CD4-positive, alpha-beta T cell treated with Interleukin-12 subunit alpha and Interleukin-12 subunit beta, for 1 hour (primary cell): ENCODE measurements at places on chromosomes 6 and 20.

DNA sequence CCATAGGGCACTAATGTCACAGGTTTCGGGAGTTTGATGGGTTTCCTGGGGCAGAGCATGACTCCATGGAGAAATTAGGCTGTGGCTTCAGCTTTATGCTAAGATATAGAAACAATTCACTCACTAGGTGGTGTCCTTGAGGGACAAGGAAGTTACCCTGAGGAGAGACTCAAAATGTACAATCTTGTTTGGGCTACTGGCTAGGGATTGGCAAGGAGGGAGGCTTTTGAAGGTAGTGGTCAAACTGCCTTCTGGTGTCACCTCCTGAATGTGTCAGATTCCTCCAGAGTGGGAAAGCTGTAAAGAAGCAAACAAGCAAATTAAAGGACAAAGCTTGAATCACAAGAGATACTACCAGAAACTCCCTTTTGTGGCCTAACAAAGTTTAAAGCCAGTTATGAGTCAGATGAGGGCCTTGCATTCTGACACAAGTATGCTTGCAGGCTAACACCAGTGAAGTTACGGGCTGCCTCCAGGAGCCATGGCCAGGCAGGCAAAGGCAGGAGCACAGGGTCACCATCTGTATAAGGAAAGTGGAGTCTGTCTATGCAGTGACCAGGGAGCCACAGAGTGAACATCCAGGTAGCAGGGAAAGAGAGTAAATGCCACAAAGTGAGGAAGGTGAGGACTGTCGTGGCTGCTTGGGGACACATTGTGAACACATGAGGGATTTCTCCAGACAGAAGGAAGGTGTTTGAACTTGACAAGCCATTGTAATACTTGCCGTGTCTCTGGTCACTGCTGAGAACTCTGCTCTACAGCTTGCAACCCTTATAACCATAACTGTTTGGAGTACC is 107.7 kb upstream of the DTNBP1 start:
- no peak for DNase-seq

DNA sequence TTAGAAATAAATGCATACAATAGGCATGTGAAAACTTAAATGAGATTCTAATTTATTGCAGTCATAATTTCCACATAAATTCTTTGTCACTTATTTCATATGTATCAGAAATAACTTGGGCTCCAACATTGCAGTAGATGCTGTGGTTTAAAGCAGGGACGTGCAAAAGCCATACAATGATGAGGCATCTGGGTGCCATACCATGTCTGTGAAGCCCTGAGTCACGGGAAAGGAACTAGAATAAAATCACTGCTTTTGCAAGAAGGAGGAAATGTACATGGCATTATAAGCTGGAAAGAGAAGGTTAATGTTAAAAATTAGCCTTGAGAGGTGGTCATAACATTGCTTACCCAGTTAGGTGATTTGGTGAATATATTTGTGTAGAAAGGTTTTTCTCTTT is 180.4 kb downstream of the SASH1 start:
- no peak for DNase-seq

GRCh38 chr6:170128811-170129681 is 161.8 kb downstream of the DLL1 start:
- DNase-seq, result no peak

DNA sequence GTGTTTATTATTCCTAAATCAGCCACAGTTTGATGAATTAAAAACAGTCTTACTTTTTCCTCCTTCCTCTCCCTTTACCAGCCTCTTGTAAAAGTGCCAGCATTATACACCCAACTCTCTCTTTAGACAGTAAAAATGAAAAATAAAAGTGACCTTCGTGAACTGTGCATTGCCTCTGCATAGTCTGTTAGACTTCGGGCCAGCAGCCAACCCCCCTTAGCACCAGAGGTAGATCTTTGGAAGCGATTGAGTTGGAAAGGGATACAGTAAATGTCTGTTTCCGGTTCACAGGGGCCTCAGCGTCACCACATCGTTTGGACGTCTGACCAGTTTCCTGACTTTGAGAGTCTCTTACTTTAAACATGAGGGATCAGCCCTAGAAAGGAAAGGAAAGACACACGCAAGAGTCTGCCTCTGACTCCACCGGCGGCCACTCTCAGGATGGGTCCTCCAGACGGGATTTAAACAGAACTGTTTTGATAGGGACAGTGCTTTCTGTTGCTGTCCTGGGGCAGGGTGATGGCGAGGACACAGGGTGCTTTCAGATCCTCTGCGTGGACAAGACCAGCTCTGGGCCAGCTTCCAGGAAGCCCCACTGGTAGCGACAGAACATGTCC is 206.6 kb upstream of the PREP start:
- no peak for DNase-seq

GRCh38 chr6:166556863-166557322 is 29.6 kb downstream of the RAMACL start:
- no peak for DNase-seq

DNA sequence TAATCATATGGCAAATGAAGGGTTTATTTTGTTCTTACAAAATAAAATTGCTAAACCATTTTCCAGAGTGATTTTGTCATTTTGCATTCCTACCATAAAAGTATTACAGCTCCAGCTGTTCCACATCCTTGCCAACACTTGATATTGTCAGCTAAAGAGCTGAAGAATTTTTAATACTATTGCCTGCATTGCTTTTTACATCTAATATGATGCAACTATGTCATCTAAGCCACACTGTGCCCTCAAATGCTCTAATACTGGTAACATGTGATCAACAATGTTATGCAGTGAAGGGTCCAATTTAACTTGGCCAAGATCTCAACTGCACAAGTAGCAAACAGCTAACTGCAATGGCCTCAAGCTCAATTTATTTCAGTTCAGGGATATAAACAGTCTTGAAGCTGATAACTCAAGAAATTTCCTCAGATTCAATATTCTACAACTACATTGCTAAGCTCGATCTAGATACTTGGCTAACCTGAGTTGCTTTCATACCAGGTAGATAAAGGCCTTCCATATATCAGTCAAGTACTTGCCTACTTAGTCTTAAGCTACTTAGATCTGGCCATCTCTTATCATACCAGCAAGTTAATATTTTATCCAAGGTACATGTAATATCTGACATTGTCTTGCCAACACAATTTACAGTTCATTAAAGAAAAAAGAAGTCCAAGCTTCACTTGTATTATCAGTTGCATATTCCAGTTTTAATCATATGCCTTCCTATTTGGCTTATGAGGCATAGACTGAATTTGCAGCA is 17.0 kb downstream of the AKIRIN2 start:
- DNase-seq, result no peak

- DNase-seq, result no peak
Measured at GRCh38 chr6:124964764-124965105, 2.5 kb downstream of the RNF217 start.

- DNase-seq, result no peak
Measured at GRCh38 chr6:32627249-32627648, 10.0 kb upstream of the HLA-DQA1 start.

GRCh38 chr20:20261159-20261558 is 106.7 kb upstream of the INSM1 start:
- DNase-seq, result no peak

DNA sequence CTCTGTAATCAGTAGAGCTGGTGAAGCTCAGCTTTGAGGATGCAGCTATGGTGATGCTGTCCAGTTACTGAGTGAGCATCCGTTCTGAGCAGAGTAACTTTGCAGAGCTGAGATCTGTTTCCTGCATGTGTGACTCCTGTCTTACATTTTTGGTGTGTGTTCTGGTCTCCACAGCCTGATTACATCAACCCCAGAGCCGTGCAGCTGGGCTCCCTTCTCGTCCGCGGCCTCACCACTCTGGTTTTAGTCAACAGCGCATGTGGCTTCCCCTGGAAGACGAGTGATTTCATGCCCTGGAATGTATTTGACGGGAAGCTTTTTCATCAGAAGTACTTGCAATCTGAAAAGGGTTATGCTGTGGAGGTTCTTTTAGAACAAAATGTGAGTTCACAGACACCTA is 81.6 kb downstream of the FAM120B start:
- no peak for DNase-seq

DNA sequence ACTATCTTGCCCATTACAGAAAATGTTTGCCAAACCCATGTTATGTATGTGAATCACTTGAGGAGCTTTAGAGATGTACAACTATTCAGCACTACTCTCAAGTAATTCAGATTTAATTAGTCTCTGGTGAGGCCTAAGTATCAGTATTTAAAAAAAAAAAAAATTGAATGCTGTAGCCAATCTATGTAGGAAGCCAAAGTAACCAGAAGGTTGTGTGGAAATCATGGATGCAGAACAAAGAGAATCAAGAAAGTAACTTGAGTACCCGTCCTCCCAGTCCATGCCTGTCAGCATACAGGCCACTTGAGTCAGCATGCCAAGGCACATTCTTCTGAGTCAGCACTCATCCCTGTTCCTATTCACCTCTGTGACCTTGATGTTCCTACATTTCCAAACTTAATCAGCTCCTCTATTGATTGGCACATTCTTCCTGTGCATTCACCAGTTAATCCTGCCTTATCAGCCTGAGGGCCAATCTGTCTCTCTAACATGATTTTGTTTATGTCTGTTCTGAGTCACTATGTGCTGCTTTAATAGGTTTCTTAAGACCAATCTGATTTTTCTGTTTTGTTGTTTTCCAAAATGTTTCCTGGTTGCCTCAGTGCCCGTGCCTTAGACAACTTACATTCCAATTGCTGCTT is 165.6 kb downstream of the KCNQ5 start:
- no peak for DNase-seq

DNA sequence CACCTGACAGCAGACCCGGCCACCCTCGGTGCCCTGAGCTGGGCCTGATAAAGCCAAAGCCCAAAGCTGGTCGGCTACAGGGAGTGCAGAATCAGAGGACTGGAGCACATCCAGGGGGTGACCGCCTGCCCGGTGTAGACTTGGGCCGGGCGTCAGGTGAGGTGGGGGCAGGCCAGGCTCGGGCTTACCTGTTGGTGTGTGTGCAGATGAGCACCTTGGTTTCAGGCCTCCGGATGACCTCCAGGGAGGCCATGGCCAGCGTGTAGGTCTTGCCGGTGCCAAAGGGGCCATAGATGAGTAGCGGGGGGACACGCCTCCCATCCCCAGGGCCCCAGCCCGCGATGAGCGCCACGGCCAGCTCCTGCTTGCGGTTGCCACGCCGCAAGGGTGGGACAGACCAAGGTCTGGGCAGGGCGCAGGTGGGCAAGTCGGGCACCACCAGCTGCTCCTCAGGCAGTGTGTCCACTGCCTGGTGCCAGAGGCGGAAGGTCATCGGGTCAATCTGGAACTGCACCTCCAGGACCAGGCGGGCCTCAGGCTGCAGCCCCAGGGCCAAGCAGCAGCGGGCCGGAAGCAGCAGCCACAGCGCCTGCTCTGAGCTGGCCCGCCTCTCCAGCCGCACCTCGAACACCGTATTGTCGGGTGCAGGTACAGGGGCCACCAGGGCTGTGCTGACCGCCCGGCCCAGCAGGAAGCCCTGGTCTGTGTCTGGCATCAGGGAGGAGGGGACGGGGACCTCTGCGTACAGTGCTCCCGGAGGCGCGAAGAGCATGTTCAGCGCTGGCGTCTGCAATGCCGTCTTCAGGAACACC is 5.7 kb downstream of the HELZ2 start:
- peak; percentile 23 for DNase-seq

DNA sequence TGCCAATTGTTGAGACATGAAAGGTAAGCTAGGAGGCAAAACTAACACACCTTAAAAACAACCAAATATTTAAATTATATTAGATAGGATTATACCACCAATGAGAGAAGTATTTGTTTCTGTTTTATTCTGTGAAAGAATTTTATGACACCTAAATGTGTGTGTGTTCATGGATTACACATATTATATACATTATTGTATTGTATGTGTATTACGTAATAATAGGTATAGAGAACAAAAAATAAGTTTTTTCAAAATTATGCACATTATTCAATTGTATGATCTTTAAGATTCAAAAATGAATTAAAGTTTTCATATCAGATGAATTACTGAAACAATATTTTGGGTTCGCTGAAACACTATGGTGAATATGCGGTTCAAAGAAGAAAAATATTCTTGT is 84.3 kb upstream of the FABP7 start:
- no peak for DNase-seq

DNA sequence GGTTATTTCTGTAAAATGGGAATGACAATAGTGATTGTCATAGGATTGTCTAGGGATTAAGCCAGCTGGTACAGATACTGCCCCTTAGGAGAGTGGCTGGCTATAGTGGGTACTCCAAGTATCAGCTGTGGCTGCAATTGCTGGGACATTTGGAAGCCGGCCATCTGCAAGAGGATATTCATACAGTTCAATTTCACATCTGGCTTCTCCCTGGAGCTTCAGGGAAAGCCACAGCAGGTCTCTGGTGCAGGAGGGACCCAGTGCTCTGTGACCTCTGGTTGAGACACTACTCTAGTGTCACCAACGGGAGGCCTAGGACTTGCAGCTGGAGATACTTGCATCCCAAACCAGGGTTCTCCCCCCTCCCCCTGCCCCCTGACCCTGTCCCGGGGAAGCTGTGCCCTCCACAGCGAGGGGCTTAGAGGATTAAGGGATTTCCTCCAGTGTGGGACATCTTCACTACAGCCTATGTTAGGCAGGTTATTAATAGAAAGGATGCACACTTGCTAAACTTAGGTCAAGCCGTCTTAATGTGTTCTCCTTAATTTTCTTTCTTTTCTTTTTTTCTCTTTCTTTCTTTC is 2.7 kb downstream of the SLC2A10 start:
- DNase-seq, result no peak

DNA sequence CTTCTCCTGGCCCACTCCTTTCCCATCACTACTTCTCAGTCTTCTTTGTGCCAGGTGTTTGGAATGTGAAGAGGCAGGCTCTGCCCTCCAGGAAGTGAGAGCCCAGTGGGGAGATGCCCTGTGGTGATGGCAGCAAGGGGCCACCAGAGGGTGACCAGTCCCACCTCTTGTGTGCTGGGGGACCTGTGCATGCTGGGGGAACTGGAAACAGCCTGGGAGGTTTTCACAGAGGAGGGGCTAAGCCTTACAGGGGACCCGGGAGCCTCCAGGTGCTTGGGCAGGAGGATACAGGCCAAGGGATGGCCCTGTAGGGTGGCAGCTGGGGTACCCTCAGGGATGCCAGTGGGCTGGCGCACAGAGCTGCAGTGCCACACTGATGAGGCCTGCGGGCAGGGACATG is 72.3 kb downstream of the RAMACL start:
- no peak for DNase-seq

GRCh38 chr6:44535446-44535845 is 147.9 kb downstream of the CDC5L start:
- no peak for DNase-seq

- no peak for DNase-seq
Measured at GRCh38 chr20:14334306-14334930, 3.0 kb downstream of the FLRT3 start.

- no peak for DNase-seq
Measured at GRCh38 chr6:1399085-1399780, 9.9 kb downstream of the FOXF2 start.
